Psoas muscle (tissue), 8 donors: ENCODE measurements at places on chromosomes 3 and 15. TPM values are rescaled to one million over a fixed set of nuclear protein-coding genes. Genes with fewer than 3 reads are reported as not detected.

SSUH2 gene
- 0.24 TPM for total RNA-seq

LRRC3B gene
- total RNA-seq, result 0.36 TPM

ZNF774 gene
- 7.6 TPM for total RNA-seq

XRN1 gene
- total RNA-seq, result 46.1 TPM

SLC27A2 gene
- not detected for total RNA-seq

CYP19A1 gene
- 0.71 TPM for total RNA-seq

STRIT1 gene
- 811 TPM for total RNA-seq

NOX5 gene
- total RNA-seq, result not detected

SLC28A2 gene
- not detected for total RNA-seq

TNFAIP8L3 gene
- 0.61 TPM for total RNA-seq

FAM107A gene
- 18.4 TPM for total RNA-seq

TGM5 gene
- not detected for total RNA-seq

DNAJB8 gene
- total RNA-seq, result not detected

GOLGA8M gene
- total RNA-seq, result 0.52 TPM

RAB6B gene
- total RNA-seq, result 3.0 TPM

CCDC13 gene
- total RNA-seq, result 1.1 TPM

KPNA1 gene
- 180 TPM for total RNA-seq

SLITRK3 gene
- total RNA-seq, result not detected

GOLGA6B gene
- total RNA-seq, result not detected

GPR156 gene
- 0.43 TPM for total RNA-seq

MAGEL2 gene
- 0.06 TPM for total RNA-seq

AMIGO3 gene
- total RNA-seq, result not detected

ACAN gene
- 0.07 TPM for total RNA-seq

HRH1 gene
- 1.5 TPM for total RNA-seq

SLC22A13 gene
- 0.62 TPM for total RNA-seq

ITIH1 gene
- not detected for total RNA-seq

LAMB2 gene
- total RNA-seq, result 220 TPM

ZBED2 gene
- total RNA-seq, result not detected
